ENCODE measurements at places on chromosomes 5 and 9.
A peak's percentile ranks its signal among the peaks of the same experiment; 100 is the strongest.

- no peak for DNase-seq
These were observed 71.7 kb upstream of the TRIO start for GRCh38 chr5:14071433-14071832.

- DNase-seq: no peak
These were observed 54.5 kb downstream of the MAN2A1 start for GRCh38 chr5:109744261-109744660.

- no peak for DNase-seq
These were observed 29.4 kb downstream of the ZCCHC7 start for GRCh38 chr9:37149666-37150308.

- peak; percentile 54 for DNase-seq
These were observed 59.0 kb downstream of the MAP1B start for GRCh38 chr5:72166070-72166979.

DNA sequence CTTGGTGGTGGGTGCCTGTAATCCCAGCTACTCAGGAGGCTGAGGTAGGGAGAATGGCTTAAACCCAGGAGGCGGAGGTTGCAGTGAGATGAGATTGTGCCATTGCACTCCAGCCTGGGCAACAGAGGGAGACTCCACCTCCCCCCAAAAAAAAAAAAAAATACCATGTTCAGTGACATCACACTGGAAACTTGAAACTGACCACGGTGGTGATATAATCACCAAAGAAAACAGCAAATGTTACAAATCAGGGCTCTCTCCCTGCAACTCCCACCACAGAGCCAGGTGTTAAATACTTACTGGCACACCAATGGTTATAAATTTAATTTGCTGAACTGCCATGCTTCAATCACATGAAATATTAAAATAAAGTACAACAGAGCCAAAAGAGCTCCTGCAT is 81.4 kb downstream of the ZNF608 start:
- no peak for DNase-seq

DNA sequence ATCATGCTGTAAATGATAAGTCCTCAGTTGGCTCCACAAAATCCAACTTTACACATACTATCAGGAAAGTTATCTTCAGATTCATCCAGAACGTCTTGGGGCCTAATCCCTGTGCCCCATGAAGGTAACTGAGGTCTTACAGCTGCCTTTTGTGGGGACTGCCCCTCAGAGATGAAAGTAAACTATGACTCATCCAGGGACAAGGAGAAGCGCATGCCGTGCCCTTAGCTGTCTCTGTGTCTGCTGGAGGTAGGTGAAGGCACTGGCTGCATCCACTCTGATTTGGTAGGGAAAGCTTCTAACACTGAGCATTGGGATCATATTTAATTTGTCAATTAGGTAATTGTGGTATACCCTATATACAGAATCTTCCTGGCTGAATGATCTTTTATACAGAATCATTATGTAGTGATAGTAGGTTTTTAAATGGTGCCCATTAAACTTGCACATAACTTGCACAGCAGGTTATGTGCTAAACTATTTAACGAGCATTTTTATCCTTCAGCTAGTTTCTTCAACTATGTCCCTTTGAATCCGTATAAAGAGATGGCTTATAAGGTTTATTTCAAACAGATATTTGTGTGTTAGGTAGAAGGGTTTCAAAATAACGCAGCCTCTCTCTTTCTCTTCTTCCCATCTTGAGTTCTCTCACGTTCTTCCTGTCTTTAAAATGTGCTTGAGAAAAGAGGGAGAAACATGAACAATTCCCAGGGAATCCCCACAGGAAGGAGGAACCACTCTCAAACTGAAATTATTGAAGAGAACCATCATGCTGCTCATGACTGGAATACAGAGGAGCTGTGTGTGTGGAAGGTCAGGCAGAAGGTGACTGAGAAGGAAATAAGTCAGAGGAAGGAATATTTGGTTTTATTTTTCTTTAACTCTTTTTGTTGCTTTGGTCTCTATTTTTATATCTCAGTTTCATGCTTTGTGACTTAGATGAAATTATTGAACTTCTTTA is 250.9 kb downstream of the CD180 start:
- DNase-seq: no peak

- no peak for DNase-seq
These were observed 463.9 kb upstream of the CDH9 start for GRCh38 chr5:27502236-27502635.

DNA sequence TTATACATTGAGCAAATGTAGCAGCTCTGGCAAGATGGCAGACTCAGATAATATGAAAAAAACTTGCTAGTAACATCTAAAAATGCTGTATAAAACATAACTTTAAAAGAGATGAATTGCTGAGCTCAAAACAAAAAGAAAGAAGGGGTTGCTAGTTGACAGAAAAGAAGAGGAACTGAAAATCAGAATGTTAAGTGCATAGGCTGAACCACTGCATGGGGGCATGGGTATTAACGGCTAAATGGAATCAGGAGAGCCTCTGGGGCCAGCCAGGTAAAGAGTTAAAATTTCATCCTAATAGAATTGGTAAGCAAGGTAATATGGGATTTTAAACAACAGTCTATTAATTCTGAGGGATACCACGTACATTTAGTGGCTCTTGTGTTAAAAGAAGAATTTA is 146.8 kb downstream of the SMC2 start:
- no peak for DNase-seq

DNA sequence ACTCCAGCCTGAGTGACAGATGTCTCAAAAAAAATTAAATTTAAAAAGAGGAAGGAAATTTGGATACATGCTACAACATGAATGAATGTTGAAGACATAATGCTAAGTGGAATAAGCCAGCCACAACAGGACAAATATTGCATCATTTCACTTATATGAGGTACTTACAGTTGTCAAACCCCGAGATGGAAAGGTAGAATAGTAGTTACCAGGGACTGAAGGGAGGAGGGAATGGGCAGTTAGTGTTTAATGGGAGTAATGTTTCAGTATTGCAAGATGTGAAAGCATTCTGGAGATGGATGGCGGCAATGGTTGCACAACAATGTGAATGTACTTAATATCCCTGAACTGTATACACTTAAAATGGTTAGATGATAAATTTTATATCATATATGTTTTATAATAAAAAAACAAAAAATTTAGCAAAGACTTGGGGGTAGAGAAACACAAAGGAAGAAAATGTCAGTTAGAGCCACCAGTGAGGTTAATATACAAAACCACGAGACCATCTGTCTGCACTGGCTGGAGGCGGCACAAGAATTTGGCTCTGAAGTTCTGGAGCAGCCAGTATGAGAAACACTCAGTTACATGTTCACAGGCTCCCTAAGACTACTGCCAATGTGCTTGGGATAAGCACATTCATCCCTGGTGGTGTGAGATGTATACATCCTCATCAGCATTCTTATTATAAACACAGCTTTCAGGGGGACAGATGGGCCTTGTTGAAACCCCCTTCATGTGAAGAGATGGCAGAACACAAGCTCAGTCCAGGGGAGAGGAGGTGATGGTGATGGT is 37.0 kb upstream of the RPS23 start:
- DNase-seq: no peak

GRCh38 chr5:134146651-134147518 is 29.9 kb downstream of the SKP1 start:
- no peak for DNase-seq

DNA sequence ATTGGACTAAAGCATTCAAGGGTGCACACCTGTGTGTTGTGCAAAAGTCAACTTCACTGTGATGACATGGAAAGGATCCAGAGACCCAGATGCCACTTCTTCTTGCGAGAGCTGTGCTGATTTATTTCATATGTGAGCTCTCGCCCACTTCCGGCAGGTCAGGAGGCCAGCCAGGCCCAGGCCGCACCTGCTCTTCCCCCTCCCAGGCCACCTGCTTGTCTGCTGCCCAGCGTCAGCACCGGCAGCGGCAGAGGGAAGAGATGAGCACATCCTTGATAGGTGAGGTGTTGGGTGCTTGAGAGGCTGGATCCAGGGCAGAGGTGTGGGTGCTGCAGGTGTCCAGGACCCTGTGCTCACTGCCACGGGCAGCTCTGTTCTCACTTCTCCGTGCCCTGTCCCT is 242.9 kb downstream of the FANCC start:
- DNase-seq: no peak

DNA sequence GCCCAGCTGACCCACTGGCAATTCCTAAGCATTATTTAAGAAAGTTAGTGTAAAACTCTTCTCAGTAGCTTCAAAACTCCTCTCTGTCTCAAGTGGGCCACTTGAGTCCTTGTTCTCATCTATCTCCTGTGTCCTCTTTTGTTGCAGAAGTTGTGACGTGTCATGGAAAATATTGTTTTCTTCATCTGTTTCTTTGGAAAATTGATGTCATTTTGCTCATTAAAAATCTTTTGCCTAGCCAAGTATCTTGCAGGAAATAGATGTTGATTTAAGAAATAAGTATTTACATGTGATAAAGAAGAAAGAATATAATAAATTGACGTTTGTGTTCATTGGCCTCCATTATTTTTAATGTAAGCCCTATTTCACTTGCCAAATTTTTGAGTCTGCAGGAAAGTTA is 1158.4 kb upstream of the SEMA6A start:
- no peak for DNase-seq

GRCh38 chr5:68529581-68529980 is 314.0 kb downstream of the PIK3R1 start:
- DNase-seq: no peak

DNA sequence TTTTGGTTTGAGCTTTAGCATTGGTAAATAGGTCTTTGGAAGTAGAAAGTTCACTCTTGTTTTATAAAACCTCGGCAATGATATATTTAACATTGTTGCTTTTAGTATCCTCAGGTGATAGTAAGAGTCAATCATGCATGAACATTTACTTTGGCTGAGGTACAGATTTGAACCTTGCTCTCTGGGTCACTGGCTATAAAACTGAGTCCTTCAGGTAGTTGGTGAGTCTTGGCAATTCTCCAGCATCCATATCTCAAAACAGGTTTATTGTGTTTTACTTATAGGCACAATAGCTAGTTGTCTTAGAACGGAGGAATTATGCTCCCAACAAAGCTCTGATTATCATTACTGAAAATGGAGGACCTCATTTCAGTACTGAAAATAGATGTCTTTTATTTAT is 75.1 kb downstream of the MAT2B start:
- DNase-seq: no peak

DNA sequence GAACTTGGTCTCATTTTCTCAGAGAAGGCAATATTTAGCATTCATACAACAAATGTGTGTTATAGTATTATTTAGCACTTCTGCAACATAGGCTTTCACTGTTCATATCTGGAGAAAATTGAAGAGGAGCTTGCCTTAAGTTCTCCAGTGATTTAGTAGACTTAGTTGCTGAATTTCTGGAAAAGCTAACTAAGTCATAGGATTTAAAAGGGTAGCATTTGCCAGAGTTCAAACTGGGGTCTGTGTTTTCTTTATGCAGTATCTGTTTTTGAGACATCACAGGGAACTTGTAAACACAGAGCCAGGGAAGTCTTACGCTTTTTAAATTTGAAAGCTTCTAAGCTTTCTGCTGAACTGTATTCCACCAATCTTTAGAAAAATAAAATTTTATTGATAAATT is 8.7 kb upstream of the PCSK5 start:
- DNase-seq: no peak

DNA sequence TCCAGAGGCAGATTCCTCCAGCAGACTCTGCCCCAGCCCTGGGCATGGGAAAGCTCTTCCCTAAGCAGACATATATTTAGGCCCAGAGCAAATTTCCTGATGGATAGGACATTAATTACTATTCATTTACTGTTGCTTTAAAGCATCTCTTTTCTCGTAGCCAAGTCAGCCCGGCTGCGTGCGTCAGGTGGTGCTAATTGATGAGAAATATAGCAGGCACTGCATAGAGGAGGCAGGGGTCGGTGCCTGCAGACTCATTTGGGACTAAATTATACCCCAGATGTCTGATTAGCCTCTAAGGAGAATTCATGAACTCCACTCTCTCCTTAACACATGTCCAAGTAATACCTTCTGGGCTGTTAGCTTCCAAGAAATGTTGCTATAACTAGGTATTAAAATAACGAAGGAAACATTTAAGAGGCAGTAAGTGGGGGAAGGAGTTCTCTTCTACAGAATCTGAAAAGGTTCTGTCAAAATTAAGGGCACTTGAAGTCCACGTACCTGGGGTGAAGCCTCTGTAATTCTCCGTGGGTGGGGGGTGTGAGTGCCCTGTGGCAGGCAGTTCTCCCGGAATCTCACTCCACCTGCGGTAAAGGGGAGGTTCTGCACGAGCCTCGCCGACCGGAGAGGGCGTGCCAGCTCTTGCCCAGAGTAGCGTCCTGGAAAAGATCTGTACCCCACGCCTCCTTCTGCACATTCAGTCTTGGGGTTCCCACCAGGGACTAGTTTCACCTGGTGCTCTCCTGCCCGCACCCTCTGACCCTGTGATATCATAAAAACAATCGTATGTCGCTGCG is 115.9 kb upstream of the FCN2 start:
- no peak for DNase-seq

DNA sequence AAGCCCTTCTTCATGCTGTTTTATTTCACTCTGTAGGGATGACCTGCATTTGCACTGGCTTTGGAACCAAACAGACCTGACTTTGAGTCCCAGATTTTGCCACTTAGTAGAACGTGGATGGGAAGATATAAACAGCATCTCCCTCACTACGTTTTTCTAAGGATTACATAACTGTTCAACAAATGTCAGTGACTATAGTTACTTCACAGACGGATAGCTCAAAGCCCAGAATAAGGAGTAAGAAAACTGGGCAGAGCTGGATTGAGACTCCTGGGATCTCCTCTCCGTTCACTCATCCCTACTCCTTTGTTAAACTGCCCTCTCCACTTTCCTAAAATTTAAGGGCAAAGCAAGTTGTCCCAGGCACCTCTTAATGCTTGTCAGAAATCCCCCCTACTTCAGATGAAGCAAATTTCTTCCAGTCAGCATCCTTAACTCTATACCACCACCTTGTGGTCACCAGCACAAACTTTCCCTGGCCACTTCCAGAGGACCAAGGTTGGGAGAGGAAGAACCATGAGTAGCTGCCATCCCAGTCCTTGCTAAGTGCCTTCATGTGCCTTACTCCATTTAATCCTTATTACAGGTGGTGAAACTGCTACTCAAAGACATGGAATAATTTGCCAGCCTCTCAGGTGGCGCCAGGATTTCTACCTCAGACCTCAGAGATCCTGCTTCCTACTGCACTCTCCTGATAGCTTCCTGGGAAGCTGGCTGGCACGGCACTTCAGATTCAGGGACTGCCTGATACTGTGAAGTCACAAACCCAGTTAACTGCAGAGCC is 38.4 kb downstream of the EGR1 start:
- no peak for DNase-seq

DNA sequence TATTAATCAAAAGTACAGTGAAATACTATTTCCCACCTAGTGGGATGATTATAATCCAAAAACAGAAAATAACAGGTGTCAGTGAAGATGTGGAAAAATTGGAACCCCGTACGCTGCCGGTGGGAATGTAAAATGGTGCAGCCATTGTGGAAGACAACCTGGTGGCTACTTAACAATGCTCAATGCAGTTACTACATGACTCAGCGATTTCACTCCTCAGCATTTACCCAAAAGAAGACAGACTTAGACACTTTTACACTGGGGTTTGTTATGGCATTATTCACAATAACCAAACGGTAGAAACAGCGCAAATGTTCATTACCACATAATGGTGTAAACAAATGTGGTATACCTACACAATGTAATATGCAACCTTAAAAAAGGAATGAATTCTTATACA is 23.9 kb downstream of the SECISBP2 start:
- no peak for DNase-seq

- DNase-seq: no peak
These were observed 232.3 kb upstream of the PTGER4 start for GRCh38 chr5:40447438-40447837.

GRCh38 chr5:80569086-80569960 is 757 bp downstream of the ANKRD34B start:
- DNase-seq: no peak
